ENCODE measurements at places on chromosomes 13 and 19. TPM values are rescaled to one million over a fixed set of nuclear protein-coding genes. Genes with fewer than 3 reads are reported as not detected.

The ONECUT3 gene
- not detected for total RNA-seq

The FCHO1 gene
- 0.12 TPM for total RNA-seq

The WDR88 gene
- not detected for total RNA-seq

The GPC6 gene
- 32.8 TPM for total RNA-seq

The ICAM4 gene
- total RNA-seq: 0.82 TPM

The CABP5 gene
- total RNA-seq: not detected

The ZNF324B gene
- total RNA-seq: 16.8 TPM

The RABAC1 gene
- 317 TPM for total RNA-seq

The KLK14 gene
- total RNA-seq: not detected

The DUS3L gene
- 40.2 TPM for total RNA-seq

The IGFL3 gene
- total RNA-seq: not detected

The IZUMO4 gene
- 0.90 TPM for total RNA-seq

The FBN3 gene
- not detected for total RNA-seq

The GRIK5 gene
- total RNA-seq: not detected

Measured in smooth muscle cell of the coronary artery (primary cell).